ENCODE measurements at places on chromosomes 6 and 20. TPM values are rescaled to one million over a fixed set of nuclear protein-coding genes. Genes with fewer than 3 reads are reported as not detected.

The GSTA3 gene
- polyA plus RNA-seq: not detected

The EPM2A gene
- polyA plus RNA-seq: 23.1 TPM

The CRISP2 gene
- polyA plus RNA-seq: not detected

The CDH4 gene
- 0.43 TPM for polyA plus RNA-seq

The COL21A1 gene
- 0.83 TPM for polyA plus RNA-seq

The TPBG gene
- polyA plus RNA-seq: 12.0 TPM

The PRDM13 gene
- not detected for polyA plus RNA-seq

The GJA10 gene
- polyA plus RNA-seq: not detected

The AVP gene
- polyA plus RNA-seq: not detected

The ADGRF1 gene
- not detected for polyA plus RNA-seq

The FBXO5 gene
- polyA plus RNA-seq: 30.1 TPM

The PLN gene
- 502 TPM for polyA plus RNA-seq

The SOBP gene
- polyA plus RNA-seq: 27.5 TPM

The SIRPD gene
- not detected for polyA plus RNA-seq

The ADIG gene
- not detected for polyA plus RNA-seq

The TGM3 gene
- polyA plus RNA-seq: 0.37 TPM

The BTNL2 gene
- not detected for polyA plus RNA-seq

The TRIM15 gene
- polyA plus RNA-seq: not detected

All from cardiac muscle cell (in vitro differentiated cells and primary cell).